ENCODE measurements at places on chromosomes 5 and 9.
A peak's percentile ranks its signal among the peaks of the same experiment; 100 is the strongest.

DNA sequence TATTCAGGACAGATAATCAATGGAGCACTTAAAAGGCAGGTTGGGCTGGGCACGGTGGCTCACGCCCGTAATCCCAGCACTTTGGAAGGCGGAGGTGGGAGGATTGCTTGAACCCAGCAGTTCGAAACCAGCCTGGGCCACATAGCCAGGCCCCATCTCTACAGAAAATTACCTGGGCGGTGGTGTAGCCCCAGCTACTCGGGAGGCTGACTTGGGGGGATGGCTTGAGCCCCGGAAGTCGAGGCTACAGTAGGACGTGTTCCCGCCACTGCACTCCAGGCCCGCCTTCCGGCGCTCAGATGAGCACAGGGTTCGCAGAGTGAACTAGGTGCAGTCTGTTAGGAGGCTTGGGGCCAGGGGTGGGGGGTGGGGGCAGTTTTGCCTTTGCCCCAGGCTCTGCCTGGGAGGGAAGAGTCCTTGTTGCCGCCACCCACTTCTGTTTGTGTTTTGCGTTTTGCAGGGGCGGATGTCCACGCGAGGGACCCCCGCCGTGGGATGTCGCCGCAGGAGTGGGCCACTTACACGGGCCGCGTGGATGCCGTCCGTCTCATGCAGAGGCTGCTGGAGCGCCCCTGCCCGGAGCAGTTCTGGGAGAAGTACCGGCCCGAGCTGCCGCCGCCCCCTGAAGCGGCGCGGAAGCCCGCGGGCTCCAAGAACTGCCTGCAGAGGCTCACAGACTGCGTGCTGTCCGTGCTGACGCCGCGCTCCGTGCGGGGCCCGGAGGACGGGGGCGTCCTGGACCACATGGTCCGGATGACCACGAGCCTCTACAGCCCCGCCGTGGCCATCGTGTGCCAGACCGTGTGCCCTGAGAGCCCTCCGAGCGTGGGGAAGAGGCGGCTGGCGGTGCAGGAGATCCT is 85.2 kb downstream of the ANKRD33B start:
- no peak for DNase-seq

- DNase-seq: no peak
Measured at GRCh38 chr9:131690941-131691573, 48.8 kb downstream of the RAPGEF1 start.

DNA sequence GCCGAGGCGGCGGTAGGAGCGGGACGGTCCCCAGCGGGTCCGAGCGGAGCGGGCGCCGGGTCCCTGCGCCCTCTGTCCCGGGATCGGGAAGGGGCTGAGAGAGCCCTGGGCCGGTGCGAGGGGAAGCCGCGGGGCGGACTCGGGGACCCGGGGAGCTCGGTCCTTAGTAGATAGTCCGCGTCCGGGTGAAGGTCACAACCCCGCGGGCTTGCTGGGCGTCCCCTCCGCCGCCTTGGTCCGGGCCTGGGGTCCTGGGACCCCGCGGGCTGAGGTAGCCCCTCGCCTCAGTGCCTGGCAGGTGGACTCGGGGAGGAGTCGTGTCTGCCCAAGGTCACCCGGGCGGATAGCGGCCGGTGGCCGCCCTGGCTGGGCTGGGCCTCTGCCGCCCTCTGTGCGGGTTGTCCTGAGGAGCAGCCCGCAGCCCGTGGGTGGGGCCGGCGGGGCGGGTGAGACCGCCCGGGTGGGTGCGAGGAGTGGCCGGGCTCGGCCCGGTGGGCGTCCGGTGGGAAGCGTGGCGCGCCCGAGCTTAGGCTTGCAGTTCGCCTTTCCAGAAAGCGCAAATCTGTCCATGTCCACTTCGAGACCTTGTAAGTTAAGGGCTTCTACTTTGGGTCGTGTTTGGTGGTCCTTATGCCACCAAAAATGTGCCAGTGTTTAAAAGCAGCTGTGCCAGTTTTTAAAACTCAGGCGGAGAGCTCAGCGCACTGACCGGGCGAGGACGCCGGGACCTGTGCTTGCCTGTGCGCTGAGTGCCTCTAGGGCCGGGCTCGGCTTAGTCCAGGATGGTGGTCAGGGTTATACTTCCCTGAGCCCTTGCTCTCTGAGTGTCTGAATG is 554 bp downstream of the SDHA start:
- DNase-seq: no peak

DNA sequence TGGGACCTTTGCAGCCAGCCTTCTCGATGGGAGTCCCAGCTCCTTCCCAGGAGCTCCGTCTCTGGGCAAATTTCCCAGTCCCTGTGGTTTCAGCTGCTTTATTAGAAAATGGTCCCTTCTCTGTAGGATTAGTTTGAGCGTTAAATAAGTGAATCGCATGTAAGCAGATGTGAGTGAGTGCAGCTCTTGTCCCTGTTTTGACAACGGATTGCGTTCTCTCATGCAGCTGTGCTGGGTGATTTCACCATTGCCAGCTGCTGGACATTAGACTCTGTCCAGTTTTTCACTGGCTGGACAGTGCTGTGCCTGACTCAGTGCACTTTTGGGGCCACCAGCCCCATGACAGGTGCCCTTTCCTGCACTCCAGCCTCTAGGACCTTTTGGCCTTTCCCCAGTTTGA is 11.6 kb upstream of the CEL start:
- DNase-seq: no peak

DNA sequence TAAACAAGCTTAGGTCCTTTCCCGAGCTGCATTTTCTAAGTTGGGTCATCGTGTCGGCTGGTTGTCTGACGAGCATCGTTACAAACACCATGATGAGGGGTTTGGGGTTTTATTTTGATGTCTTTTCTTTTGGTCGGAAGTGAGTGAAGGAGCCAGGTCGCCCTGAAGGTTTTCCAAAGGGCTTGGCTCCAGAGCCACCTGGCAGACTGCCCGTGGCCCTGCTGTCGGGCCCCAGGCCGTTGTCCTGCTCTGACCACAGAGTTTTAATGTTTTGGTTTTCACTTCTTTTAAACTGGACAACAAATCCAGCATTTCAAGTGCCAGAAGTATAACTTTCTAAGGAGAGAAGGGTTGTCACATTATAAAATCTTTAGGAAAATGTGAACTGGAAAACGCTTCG is 42.3 kb downstream of the TENT4A start:
- DNase-seq: no peak

GRCh38 chr9:127283917-127284497 is 19.4 kb downstream of the GARNL3 start:
- no peak for DNase-seq

DNA sequence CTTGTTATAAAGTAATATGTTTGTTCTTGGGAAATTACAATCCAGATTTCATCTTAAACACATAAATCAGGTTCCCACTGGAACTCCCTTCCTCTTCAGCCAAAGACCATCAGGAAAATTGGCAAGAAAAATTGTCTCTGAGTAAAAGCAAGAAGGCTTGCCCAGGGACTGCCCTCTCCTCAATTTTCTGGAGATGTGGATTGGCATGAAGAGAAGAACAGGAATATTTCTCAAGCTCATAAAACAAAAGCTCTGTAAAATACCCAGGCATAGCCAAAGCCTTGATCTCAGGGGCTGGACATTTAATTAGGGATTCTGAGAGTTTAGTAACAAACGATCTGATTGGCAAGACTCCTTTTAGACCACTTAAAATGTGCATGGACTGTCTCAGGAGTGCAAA is 223.4 kb downstream of the ZNF608 start:
- DNase-seq: no peak

GRCh38 chr5:75374394-75374814 is 37.4 kb downstream of the HMGCR start:
- DNase-seq: no peak

DNA sequence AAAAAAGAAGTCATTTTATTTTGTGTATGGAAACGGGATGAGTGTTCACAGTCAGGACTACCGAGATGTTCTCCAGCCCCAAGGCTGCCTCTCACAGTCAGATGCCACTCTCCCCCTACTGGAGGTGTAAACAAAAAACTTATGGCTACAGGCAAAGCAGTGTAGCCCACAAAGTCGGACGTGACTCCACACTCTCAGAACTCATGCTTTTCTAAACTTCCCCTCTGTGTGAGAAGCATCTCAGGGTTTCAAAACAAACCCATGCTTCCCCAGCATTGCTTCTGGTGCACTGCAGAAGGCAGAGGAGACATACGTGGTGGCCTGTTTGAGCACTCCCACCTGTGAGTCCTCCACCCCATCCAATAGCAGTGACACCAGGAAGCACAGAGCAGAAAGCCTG is 580.3 kb downstream of the BNC2 start:
- no peak for DNase-seq

DNA sequence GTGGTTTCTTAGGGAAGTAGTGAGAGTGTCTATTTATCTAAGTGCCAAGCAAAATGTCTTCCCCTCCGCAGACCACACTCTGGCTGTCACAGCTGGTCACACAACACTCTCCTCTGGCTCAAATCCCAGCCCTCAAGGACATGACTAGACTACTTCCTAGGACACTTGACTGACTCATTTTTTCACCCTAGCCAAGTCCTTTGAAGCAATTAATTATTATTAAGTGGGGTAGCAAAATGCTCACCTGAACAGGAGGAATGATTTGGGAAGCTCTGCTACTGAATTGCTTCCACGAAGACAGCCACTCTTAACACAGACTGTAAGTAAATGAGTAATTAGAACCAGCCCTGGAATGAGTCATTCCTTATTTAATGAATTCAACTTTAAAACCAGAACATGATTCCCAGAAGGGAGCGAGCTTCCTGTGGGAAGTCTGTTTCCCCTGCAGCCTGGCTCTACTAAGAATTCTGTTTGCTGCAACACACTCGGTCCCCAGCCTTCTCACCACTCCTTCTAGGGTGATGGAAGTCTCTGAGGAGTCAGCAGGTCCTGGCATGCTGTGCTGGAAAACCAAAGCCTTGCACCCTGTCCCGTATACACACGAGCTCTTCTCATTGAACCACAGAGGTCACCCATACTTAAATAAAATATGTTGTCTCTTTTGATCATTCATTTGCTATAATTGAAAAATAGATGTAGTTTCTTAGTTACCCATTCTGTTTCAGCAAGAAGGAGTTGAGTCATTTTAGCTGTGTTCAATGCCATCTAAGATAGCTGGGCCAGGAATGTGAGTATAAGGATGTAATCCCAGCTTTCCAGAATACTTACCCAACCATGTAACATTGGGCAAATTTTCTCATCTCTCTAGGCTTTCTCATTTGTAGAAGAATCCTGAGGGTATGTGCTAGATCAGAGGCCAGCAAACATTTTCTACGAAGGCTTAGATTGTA is 218.6 kb upstream of the RASEF start:
- DNase-seq: no peak

- DNase-seq: no peak
Measured at GRCh38 chr9:34862836-34863235, 95.2 kb upstream of the PHF24 start.

GRCh38 chr9:71816916-71817451 is 48.7 kb upstream of the CEMIP2 start:
- DNase-seq: no peak

DNA sequence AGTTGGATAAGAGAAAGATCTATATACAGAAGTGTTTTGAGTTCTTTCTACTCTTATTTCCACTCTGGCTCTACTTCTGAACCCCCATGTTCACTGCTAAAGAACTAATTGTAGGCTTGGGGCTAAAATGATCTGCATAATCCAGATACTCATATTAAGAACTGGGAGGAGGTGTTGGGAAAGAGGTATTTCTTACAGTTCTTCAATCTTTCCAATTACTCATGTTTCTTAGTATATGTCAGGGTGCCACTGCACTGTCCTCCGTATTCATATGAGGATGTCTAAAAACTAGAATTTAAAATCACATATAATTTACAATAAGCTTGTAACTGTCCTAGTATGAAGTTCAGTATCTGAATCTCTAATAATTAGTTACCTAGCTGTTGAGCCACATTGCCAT is 12.7 kb downstream of the NIPBL start:
- no peak for DNase-seq

DNA sequence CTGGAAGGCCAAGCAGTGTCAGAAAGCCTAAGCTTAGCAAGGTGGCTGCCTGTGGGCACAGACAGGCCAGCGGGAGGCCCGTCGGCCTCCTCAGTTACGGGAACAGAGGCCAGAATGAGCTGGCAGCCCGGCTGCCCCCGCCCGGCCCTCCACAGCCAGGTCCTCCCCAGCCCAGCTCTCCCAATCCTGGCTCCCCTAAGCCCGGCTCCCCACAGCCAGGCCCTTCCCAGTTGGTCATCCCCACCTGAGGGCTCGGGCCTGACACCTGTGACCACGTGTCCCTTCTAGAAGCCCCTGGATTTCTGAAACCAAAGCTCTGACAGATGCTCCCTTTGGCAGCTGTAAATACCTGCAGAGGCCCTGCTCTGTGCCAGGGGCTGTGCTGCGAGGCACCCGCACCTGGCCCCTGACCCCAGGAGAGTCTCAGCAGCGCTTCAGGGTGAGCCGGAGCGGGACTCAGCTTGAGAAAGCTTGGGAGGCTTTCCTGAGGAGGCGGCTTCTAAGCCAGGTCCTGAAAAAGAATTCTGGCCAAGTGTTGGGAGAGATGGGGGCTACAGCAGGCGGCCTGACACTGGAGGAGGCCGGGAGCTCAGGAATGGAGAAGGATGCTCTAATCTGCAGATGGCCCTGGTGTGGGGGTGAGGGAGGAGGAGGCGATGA is 80.4 kb upstream of the OLFM1 start:
- peak; percentile 66 for DNase-seq

GRCh38 chr5:173780235-173781234 is 107.6 kb upstream of the CPEB4 start:
- DNase-seq: no peak

GRCh38 chr5:120367896-120368634 is 96.0 kb upstream of the PRR16 start:
- DNase-seq: no peak

DNA sequence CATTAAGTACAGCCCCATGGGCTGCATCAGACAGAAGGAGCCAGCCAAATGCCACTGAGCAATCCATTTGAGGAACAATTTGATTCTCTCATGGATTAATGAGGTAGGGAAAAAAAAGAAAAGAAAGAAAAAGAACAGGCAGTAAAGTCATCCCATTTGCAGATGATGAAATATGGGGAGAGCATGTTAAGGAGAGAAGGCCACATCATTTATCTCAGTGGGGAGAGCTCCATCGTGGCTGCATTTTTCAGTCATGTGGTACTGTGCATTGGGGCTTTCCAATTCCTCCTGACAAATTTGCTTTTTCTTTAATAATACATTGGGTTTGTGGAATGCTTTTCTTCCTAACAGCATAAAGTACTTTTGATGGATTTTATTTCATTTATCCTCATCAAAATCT is 375.2 kb upstream of the TLE4 start:
- DNase-seq: no peak

DNA sequence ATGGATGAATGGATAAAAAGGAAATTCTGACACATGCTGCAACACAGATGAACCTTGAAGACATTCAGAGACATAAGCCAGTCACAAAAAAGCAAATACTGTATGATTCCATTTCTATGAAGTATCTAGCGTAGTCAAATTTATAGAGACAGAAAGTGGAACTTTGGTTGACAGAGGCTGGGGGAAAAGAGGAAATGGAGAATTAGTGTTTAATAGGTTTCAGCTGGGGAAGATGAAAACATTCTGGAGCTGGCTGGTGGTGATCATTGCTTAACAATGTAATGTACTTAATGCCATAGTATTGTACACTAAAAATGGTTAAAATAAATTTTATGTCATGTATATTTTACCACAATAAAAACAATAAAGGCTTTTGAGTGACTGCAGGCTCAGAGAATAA is 24.2 kb downstream of the PPIC start:
- no peak for DNase-seq
